Ureter (tissue), 1 donor: ENCODE measurements at places on chromosomes 5 and 9.

DNA sequence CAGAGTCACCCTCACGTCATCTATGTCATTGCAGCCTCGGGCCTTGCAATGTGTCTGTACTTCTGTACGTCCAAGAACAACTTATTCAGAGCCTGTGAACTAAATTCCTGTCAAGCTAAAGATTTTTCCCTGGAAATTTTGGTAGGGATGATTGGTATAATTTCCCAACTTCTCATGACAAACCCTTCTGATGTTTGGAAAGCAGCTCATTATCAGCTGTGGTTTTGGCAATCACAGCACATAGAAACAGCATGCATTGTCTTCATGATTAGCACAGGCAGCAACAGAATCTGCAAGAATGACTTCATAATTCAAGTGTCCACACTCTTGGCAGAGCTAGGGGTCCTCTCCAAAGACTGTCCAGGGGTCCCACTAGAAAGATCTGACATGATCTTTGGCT lies 49.5 kb downstream of the APBA1 start:
- no peak for DNase-seq

DNA sequence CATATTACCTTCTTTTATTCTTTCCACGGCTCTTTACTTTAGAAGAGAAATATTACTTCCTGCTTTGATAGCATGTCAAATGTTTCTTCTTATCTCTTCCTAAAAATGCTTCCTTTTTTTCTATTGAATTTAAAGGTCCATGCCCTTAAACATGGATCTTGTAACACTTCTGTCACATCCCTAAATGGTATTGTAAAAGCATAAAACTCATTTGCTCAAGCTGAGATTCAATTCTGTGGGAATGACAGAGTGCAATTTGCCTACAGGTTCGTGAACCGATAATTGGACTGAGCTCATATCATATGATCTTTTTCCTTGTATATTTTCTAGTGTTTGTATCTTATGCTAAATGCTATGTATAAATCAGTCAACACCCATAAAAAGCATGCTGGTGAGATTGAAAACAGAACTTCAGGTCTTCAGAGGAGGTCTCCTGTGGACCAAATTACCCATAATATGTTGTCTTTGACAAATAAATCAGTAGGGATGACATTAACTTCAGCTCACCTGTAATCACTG lies 429.3 kb downstream of the TMEM232 start:
- DNase-seq, result no peak

- DNase-seq, result no peak
Measured at GRCh38 chr5:30103052-30103451, 1090.4 kb upstream of the CDH6 start.

DNA sequence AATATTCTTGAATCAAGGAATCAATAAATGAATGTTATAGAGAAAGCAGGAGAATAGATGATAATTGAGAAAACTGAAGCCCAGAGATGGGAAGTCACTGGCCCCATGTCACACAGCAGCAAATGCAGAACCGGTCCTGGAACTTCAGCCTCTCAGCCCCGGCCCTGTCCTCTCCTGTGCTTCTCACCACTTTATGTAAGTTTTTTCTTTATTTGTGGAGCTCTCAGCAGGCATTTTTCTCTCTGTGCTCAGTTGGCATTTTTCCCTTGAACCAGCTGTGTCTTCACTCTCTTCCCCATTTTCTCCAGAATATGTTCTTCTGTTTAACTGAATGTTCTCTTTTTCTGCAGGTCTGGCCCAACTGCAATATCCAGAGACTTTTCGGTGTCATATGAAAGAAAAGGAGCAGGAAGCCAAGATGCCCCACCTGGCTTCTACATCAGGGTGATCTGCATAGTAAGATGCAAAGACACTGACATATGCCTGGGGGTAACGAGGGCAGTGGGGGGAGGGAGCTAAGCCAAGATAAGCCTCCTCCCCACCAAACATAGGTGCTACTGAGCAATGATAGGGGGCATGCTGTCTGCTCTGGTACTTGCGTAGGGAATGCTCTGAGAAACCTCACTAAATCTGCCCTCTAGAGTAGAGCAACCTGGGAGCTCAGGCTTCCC lies 12.8 kb upstream of the LCP2 start:
- DNase-seq, result no peak
